ENCODE measurements at places on chromosomes 7 and 10.
A peak's percentile ranks its signal among the peaks of the same experiment; 100 is the strongest.

- no peak for DNase-seq
Observed at GRCh38 chr10:65415318-65415717, 1510.5 kb upstream of the LRRTM3 start.

DNA sequence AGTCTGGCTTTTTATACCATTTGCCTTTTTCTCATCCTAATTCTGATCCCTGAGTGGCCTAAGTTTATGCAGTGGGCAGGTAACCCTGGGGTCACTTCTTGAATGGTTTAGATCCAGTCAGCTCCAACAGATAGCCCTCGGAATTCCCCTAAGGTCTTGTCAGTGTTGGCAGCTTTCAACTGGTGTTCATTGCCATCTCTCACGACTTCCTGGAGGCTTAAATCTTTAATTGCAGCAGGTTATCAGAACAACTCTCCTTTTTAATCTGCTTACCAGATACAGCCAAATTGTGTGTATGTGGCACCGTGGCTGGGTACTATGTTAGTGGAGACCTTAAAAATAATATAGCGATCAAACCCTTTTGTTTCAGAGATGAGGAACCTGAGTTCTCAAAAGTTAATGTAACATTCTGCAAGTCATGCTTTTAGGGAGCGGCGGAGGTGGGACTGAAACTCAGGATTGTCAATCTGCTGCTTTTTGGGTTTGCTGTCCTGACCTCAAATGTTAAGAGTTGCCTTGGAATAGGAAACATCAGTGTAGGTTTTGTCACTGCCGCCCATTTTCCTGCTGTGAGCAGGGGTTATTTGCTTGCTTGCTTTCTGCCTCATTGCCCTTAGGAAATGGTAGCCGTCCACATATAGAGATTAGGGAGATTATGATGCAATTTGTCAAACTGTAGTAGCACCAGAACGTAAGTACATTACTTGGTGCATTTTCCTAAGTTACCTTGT, 818 bp downstream of the DLD start:
- DNase-seq: no peak

DNA sequence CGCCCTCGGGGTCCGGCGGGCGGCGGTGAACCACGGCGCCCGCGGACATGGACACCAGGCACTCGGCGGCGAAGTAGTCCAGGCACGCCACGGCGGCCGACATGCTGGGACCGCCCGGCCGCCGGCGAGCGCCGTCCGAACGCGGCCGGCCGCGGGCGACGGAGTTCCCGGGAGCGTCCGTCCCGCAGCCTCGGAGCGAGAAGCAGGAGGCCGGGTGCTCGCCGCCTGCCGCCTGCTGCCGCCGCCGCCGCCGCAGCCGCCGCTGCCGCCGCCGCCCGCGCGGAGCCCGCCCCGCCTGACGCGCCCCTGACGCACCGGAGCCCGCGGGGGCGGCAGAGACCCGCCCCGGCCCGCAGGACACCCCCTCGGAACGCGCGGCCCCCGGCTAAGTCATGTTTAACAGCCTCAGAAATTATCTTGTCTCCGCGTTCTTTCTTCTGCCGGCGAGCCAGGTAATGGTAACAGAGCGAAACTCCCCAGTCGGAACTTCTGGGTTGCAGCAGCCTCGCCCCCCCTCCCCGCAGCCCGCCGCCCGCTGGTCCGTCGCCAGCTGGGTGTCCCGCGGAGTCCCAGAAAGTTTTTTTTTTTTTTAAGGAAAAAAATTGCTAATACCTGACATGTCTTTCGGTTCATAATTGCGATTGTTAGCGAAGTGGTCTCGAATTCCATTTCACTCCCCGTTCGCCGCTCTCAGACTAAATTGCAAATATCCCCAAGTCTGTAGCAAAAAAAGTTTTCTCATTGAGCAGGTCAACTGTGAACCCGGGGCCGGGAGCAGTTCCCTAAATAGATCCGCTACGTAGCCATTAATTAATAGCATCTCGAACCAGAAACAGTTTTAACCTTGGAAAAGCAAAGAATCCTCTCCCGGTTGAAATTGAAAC, at the start of gene KLF14:
TSS of gene KLF14 (minus strand) at position 277 of the 884 bp plus-strand sequence. CDS start at position 103, 174 bp downstream.
- DNase-seq: no peak

DNA sequence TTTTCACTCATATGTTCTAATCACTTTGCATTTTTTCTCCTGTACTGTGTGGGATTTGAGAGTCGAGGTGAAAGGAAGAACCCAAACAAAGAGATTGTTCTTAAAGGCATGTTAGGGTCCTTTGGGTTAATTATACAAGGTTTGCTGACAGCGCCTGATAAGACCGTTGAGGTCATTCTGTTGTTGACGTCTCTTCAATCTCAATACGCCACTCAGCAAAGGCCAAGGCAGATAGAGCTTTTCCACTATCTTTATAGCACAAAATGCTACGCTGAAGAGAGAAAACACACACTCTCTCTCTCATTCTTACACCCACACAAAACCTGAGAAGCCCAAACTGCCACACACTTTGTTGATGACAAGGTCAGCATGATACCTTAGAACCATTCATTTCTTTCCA, 228.7 kb downstream of the CNTNAP2 start:
- no peak for DNase-seq

DNA sequence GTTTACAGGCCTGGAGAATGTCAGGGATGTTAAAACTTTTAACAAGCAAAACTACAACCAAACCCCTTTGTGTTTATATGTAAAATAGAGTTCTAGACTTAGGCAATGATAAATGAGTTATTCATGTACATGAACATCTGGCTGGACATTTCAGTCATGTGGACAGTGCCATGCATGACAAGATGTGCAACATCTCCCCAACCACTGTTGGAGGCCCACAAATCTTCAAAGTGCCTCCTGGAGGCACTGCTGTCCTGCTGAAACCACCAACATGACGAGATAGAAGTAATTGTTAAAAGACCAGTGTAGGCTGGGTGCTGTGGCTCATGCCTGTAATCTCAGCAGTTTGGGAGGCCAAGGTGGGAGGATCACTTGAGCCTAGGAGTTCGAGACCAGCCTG, 18.4 kb downstream of the PPIA start:
- no peak for DNase-seq

GRCh38 chr10:100371482-100372027, 24.5 kb downstream of the SCD start:
- no peak for DNase-seq

GRCh38 chr10:692682-693351, 3.3 kb upstream of the DIP2C start:
- DNase-seq: no peak

DNA sequence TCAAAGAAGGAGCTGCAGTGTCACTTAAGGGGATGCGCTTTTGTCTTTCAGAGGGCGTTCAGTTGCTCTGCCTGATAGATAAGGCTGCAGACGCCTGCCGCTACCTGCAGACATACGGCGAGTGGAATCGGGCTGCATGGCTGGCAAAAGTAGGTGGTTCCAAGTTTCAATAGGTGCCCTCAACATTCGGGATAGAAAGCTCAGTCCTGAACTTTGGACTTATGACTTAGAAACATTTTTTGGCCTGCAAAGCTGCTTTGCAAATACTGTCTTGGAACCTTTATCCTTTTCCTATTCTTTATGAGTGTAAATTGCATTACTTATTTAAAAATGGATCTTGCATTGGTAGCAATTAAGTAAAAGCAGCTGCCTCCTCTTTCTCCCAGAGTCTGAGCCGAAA, 54.1 kb downstream of the WDR11 start:
- DNase-seq: no peak

DNA sequence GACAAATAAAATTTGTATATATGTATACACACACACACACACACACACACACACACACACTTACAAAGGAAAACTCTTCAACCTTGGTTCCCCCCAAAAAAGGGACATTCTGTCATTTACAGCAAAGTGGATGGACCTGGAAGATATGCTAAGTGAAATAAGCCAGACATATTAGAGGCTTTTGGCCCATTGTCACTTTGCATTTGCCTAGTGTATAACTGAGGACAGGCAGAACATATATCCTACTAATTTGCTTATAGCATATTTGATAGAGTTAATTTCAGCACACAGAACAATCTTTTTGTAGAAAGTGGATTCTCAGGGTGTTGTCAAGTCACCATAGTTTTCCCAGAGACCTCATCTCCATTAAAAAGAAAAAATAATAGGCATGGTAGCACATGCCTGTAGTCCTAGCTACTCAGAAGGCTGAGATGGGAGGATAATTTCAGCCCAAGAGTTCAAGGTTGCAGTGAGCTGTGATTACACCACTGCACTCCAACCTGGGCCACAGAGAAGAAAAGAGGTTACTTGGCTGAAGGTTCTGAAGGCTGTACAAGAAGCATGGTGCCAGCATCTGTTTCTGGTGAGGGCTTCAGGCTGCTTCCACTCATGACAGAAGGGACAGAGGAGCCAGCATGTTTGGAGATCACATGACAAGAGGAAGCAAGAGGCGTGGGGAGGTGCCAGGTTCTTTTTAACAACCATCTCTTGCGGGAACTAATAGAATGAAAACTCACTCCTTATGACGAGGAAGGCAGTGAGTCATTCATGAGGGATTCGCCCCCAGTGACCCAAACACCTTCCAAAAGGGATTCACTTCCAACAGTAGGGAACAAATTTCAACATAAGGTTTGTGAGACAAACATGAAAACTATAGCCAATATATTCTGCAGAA, 135.6 kb downstream of the TMEM168 start:
- DNase-seq: no peak

DNA sequence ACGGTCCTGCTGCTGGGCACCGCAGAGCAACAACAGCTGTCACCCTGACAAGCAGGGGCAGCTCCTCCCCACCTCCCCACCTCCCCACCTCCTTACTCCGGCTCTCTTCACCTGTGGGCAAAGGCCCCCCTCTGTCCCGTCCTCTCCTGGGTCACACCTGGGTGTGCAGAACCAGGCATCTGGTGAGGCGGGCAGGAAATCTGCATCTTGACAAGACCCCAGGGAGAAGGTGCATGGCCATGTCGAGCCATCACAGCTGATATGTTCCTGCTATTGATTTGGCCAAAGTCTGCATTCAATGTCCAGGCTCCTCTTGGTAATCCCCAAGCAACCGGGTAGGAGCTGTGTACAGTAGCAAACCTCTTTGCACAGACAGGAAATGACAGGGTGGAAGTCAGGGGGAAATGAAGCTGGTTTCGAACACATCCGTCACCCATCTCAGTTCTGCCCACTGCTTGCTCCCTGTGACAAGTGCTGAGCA, 554.2 kb downstream of the DNAJB6 start:
- DNase-seq: no peak

DNA sequence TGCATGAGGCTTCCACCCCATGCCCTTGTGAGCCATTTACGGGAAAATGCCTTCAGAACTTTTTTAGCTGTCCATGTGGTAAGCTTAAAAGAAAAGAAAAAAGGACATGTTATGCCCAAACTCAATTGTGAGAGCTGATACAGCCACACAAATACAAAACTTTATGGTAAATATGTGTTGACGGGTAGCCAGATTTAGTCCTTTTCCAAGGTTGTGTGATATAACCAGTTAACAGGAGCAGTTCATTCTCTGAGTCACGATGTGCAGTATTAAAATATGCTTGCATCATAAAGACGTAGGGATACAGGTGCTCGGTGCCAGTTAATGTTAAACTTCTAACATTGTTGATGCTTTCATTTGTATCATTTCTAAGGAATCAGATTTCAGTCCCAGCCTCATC, 350.4 kb downstream of the DNAJB6 start:
- no peak for DNase-seq

- DNase-seq: no peak
Observed at GRCh38 chr7:106049139-106049752, 62.9 kb downstream of the SYPL1 start.

- DNase-seq: no peak
Observed at GRCh38 chr7:50226669-50227068, 77.8 kb upstream of the IKZF1 start.

- no peak for DNase-seq
Observed at GRCh38 chr7:142626420-142627035, 122.7 kb upstream of the PRSS1 start.

DNA sequence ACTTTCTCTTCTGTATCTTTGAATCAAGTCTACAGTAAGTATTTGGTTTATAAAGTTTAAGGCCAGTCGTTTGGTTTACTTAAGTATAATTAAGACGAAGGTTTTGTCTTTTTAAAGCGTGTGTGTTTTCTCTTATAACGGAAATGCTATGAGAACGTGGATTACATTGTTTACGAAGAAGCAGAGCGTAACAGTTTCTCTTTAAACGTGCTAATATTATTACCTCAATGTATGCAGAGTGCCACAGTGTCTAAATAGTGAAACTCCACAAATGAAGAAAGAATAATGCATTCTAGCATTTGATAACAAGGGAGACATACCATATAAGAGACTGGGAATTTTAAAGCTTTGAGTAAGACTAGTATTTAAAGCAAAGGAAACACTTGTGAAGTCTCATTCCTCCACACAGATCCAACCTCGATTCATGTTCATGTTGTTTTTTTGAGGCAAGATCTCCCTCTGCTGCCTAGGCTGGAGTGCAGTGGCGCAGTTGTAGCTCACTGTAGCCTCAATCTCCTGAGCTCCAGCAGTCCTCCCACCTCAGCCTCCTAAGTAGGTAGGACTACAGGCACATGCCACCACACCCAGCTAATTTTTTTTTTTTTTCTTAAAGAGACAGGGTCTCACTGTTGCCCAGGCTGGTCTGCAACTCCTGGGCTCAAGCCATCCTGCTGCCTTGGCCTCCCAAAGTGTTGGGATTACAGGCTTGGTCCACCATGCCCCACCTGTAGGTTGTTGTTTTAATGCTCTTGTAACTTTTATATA, 75.1 kb downstream of the ANKRD61 start:
- peak; percentile 45 for DNase-seq

DNA sequence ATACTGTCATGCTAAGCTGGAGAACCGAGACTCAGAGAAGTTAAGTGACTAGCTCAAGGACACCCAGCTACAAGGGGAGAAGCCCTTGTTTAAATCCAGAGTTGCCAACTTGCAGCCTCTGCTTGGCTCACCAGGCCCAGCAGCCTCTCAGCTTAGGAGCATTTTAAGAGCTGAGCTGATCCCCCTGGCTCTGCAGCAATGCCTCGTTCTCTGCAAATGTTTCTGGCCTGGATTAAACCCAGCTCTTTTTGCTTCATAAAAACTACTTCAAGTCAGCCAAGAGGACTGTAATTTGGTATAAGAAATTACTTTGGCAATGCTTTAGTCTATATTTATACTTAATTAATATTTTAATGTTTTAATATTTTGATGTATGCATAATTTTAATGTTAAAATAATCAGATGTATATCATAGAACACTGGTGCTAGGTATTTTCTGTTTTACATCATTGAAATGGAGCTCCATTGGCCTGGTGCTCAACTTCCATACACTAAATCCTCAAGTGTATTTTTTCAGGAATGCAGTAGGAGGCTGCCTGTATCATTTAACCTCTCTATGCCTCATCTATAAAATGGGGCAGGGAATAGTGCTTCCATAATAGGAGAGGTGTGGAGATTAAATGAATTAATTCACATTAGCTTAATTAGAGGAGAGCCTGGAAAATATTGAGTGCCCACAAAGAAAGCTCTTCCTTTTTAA, 184.2 kb downstream of the EMX2 start:
- peak; percentile 87 for DNase-seq

DNA sequence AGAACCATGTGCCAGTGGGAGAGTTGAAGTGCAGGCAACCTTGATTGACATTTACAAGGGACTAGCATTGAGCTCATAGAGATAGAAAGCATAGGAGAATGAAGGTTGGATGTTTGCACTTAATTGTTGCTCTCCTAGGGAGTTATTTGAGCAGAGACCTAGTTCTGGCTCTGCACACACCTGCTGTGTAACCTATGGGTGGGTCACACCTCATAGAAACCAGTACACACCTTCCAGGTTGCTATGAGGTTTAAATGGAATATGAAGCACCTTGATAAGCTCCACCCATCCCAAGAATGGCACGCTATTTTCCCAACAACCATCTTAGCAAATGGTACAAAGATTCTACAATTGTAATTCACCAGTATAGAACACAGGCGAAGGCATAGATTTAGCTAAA, 86.2 kb upstream of the AOAH start:
- no peak for DNase-seq

- DNase-seq: no peak
Observed at GRCh38 chr7:30303312-30304039, 19.1 kb downstream of the ZNRF2 start.

- no peak for DNase-seq
Observed at GRCh38 chr10:55043540-55043939, 242.5 kb upstream of the PCDH15 start.
